Stimulated activated CD8-positive, alpha-beta memory T cell treated with anti-CD3 and anti-CD28 coated beads, Interleukin-2, amount 100 ng/mL, for 1 hour (primary cell): ENCODE measurements at places on chromosomes 3 and 15.

GRCh38 chr3:69739204-69740102 is at the start of gene MITF:
Gene MITF, plus strand, starts transcription at chr3:69739464. Its CDS starts 134 bp downstream, at chr3:69739598.
- DNase-seq, result no peak

- no peak for DNase-seq
These were observed 317.8 kb upstream of the C2CD4B start for GRCh38 chr15:62482785-62483429.

GRCh38 chr3:122919291-122919610 is 108.3 kb downstream of the SEMA5B start:
- no peak for DNase-seq

- DNase-seq, result no peak
These were observed 176.8 kb downstream of the TUSC7 start for GRCh38 chr3:116886202-116886893.

- DNase-seq, result no peak
These were observed 1138.3 kb downstream of the ROBO1 start for GRCh38 chr3:78629544-78629943.

GRCh38 chr3:141659821-141660613 is 78.1 kb upstream of the RNF7 start:
- DNase-seq, result no peak

- DNase-seq, result no peak
These were observed at the start of gene RARB for GRCh38 chr3:25427942-25428788. Gene RARB, plus strand, starts transcription at chr3:25428263. Its CDS starts 469 bp downstream, at chr3:25428732.

GRCh38 chr3:71311661-71312046 is 271.9 kb downstream of the FOXP1 start:
- no peak for DNase-seq
